Activated CD8-positive, alpha-beta memory T cell treated with anti-CD3 and anti-CD28 coated beads for 4 hours (primary cell): ENCODE measurements at places on chromosomes 13 and 19.

- no peak for DNase-seq
Measured at GRCh38 chr19:34712395-34713261, 21.4 kb upstream of the ZNF181 start.

DNA sequence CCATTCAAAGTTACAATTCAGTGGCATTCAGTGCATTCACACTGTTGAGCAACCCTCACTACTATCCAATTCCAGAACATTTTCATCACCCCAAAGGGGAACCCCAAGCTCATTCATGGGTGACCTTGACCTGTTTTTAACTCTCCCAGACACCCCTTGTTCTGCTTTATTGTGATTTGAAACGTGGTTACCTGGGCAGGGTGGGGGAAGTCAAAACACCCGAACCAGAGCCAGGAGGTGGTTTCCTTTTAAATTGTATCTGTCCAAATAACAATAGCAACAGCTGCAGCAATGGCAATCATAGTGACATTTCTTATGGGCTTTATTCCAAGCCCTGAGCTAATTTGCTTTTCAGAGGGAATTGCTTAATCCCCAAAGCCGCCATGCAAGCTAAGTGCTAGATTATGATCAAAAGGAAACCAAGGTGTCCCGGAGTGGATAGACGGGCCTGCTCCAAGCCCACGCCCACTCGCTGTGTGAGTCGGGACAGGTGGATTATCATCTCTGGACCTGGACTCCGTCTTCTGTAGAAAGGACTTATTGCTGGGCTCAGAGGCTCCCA is 6.1 kb downstream of the PTGIR start:
- no peak for DNase-seq

GRCh38 chr19:2969104-2969504 is 8.3 kb upstream of the TLE6 start:
- no peak for DNase-seq

DNA sequence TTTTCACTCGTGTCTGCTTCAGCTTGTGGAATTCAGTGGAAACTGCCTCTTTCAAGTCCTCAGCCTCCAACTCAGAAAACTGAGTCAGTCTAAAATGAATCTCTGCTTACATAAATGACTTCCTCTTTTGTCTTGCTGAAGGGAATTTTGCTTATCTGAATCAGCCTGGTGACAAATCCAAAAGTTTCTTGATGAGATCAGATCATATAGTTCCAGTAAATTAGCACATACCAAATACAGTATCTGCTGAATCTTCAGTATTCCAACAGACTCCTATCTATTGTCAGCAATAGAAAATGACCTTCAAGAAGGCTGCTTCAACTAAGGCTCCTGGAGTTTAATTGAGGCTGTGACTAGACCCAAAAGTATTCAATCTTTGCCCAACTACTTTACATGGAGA is 290.0 kb downstream of the MZT1 start:
- DNase-seq = no peak

- DNase-seq = no peak
Measured at GRCh38 chr13:88107570-88107969, 436.4 kb downstream of the SLITRK5 start.

DNA sequence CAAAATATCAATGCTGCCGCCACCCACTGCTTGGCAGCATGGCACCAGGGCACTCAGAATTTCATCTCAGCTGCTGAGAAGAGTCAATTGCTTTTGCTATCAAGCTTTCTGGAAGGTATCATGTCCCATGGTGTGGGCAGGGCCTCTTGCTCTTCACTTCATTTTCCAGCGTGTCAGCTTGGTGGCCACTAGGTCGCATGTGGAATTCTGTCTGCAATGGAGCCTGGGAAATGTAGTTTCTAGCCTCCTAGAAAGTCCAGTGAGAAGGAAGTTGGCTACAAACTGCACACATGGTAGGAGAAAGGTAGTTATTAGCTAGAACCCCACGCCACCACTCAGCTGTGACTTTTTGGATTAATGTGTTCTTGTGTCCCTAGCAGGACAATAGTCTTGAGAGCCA is 105.3 kb downstream of the MYO16 start:
- DNase-seq = no peak

GRCh38 chr13:40271931-40272775 is 394.3 kb downstream of the FOXO1 start:
- peak; percentile 46 for DNase-seq

DNA sequence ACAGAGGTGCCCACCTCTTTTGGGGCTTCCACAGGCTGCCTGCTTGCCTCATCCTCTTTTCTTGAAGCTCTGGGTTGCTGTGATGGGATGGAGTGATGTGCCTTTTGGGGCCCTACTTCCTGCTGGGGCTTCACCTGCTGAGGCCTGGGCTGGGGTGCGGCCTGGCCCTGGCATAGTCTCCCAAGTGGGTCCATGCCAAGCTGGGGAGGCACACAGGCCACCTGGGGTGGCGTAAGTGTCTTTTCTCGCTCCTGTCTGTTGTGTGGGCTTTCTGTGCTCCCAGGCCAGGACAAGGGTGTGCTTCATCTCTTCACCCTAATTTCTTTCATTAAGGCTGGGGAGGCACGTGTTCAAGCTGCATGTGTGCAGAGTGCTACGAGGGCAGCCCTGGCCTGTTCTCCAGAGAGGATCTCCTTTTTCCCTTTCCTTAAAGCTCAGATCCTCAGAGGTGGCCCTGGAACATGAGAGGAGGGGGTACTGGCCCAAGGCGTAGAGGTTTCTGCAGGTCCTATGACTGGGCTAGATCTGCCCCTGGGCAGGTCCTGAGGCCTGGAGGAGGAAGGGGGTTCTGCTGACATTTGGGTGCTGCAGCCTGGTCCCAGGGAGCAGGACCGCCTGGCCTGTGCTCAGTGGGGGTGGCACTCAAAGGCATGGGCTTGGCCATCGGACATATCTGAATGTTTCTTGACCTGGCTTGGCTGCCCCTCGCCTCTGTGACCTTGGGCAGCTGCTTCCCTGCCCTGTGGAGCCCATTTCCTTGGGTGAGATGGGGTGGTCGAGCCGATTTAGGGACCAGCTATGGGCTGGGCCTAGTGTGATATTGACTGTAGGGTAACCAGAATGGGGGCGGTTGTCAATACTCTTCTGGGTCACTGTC is 23.7 kb upstream of the RNF17 start:
- DNase-seq = no peak

DNA sequence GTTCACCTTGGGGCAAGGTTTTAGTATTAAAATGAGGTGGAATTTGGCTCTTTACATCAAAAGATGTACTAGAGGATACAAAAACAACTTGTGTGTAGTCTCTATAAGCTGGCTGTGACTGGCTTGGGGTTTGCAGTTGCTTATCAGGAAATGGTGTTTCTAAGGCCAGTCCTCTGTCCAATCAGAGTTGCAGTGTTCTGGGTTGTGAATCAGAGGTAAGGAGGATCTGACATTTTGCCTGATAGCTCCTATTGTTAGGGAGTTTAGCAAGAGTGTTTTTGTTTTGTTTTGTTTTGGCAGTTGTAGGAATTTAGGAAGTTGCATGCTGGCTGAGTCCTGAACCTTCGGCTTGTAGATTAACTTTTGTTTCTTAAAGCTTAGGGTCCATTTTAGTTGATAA is 20.1 kb upstream of the ESD start:
- no peak for DNase-seq

- DNase-seq = peak; percentile 47
Measured at GRCh38 chr19:39937094-39937720, 2.8 kb upstream of the FCGBP start.

DNA sequence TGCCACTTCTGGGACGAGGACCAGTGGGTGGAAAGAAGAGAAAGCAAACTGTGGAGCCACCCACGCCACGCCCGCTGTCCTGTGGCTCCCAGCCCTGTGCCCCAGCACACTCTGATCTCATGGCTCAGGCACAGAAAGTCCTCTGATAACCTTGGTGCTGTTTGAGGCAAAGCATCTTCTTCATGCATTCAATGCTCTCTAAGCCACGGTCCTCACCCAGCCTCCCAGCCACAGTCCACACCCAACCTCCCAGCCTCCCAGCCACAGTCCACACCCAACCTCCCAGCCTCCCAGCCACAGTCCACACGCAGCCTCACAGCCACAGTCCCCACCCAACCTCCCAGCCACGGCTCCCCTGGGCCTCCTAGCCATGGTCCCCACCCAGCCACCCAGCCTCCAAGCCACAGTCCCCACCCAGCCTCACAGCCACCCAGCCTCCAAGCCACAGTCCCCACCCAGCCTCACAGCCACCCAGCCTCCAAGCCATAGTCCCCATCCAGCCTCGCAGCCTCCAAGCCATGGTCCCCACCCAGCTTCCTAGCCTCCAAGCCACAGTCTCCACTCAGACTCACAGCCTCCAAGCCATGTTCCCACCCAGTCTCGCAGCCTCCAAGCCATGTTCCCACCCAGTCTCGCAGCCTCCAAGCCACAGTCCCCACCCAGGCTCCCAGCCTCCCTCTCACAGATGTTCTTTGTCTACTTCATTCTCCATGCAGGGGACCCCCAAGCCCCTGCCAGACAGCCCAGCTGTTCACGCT is 74.9 kb downstream of the SOX1 start:
- DNase-seq = no peak

DNA sequence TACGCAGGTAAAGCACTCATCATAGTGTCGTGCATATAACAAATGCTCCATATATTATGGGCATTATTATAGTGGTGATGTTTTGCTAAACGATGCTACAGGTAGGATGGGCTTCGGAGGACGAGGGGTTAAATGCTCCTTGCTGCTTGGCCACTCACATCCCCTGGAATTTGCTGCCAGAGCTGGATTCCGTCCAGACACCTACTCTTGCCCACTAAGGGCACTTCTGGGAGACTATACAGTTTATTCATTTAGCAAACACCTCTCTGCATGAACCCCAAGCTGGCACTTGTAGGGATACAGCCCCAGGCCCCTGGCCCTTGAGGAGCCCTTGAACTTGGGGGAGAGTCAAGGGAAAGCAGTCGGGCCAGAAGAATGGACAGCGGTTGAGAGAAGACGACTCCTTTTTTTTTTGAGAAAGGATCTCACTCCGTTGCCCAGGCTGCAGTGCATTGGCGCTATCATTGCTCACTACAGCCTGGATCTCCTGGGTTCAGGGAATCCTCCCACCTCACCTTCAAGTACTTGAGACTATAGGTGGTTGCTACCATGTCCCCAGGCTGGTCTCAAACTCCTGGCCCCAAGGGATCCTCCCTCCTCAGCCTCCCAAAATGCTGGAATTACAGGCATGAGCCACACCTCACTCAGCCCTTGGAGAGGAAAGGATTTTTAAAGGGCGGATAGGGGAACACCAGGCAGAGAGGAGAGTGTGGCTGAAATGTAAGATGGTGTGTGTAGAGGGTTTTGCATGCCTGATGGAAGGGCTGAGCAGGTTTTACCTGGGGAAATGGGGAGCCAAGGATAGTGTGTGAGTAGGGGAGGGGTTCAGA is 1.1 kb upstream of the MRPL34 start:
- no peak for DNase-seq

DNA sequence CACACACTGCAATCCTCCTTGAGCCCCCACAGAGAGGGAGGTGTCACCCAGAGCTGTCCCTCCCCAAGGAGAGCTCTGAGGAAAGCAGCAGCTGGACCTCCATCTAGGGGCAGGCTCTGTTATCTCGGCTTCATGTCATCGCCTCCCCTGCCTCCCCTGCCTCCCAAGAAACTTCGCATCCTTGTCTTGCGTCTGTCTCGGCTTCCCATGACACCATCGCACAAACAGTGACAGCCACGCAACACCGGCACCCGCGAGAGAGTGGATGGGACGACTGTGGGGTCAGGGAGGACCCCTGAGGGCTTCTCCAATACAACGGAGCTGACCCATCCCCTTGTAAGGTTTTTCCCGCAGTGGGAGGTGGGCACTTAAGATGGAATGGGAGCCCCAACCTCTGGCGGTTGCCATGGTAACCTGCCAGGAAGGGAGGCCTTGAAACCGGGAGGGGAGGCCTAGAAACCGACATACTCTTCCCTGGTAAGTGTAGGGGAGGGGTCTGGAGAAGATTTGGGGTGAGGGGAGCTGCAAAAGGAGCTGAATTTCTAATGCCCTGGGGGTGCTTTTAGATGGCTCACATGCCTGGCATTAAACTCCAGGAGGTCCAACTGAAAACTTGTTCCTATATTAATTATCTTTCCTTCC is 16.3 kb downstream of the TLE2 start:
- no peak for DNase-seq

- no peak for DNase-seq
Measured at GRCh38 chr19:49677231-49677900, at the start of gene PRMT1. Gene PRMT1, plus strand, starts transcription at chr19:49677271. Its CDS starts 10 bp downstream, at chr19:49677281.

GRCh38 chr19:10625762-10626138 is 397 bp downstream of the SLC44A2 start:
- no peak for DNase-seq

DNA sequence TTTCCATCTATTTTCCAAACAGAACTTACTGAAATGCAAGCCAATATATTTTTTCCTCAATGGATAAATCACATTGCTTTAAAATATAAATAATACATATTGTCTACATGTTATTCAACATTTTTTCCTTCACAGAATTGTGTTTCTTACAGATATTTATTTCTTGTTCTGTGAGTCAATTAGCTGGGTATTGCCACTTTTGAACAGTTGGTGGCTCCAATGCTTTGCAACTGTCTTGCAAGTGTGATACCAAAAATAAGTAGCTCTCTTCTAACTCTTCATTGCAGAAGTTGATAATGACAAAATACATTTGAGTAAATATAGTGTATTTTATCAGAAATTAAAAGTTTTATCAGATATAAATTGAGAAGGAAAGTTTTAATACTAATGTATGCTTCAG is 17.1 kb upstream of the GPC5 start:
- no peak for DNase-seq

- DNase-seq = no peak
Measured at GRCh38 chr19:2587001-2587719, 111.2 kb downstream of the GADD45B start.

- DNase-seq = no peak
Measured at GRCh38 chr19:42345191-42345812, 19.9 kb downstream of the MEGF8 start.

GRCh38 chr13:111459803-111460547 is 139.5 kb downstream of the TEX29 start:
- DNase-seq = no peak

DNA sequence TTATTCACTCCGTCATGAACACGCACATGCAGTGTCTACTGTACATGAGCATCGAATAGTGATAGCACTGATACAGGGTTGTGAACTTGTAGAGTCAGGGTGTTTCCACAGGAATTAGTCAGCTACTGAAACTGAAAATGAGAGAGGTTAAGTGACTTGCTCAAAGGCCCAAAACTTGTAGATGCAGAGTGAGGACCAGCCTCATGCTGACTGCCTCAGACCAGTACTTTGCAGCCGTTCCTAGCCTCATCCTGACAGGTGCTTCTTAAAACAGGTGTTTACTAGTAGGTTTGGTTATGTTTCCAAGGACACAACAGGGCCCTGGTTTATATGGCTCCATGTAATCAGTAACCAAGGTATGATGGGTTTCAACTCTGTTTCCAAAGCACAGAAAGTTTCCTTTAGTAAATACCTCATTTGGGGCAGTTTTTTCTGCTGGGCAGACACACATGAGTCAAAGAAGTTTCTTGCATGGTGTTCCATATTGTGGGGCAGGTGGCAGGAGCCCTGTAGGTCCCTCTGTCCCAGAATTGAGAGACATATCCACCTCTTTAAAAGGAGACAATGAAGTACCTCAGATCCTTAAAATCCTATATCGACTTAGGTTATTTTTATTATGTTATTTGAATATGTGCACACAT is 16.0 kb downstream of the FGF9 start:
- no peak for DNase-seq
